ENCODE measurements at places on chromosomes 5 and 9.

DNA sequence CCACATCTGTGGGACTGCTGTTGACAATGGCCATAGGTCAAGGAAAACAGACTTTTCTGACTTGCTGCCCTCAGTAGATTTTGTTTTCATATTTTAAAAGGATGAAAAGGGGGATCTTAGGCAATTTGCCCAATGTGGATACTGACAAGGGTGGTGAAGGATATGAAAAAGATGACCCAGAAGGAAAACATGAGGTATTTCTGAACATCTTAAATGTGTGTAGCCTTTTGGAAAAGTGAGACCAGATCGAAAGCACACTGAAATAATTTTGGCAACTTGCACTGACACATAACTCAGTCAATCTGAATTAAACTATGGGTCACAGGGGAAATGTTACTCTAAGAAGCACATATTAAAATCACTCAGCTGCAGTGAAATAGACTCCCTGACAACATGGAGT is 1793.0 kb upstream of the ACO1 start:
- ATAC-seq = no peak

DNA sequence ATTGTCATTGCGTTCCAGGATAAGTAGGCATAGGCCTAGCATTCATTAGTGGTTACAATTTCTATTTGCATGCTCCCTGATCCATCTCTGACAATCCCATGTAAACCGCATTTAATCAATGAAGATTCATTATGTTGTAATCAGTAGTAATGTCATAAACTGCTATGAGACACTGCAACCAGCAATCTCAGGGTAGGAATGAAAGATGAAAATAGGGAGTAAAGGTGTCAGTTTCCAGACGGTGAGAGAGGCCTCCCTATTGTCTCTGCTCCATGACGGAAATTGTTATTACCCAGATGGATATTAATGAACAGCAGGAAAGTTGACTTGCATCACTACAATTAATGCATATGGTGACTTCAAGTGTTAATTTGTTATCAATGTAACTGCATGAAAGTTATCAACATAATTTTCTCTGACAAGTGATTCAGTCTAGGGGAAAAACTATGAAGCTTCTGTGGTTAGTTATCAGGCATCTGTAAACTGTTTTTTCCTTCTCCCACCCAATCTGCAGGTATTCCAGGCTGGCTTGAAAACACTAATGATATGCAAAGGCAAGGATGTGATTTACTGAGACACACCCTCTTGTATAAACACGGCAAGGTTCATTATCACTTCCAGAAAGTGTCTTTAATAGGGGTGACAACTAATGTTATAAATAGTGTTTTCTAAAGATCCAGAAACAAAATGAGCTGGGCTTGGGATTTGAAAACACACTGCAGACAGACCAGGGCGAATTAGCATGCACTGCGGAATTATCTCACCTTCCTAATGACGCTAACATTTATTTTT is 73.5 kb downstream of the ZNF622 start:
- ATAC-seq = peak; percentile 87

GRCh38 chr5:80961376-80962281 is 1.5 kb downstream of the RASGRF2 start:
- ATAC-seq = no peak

DNA sequence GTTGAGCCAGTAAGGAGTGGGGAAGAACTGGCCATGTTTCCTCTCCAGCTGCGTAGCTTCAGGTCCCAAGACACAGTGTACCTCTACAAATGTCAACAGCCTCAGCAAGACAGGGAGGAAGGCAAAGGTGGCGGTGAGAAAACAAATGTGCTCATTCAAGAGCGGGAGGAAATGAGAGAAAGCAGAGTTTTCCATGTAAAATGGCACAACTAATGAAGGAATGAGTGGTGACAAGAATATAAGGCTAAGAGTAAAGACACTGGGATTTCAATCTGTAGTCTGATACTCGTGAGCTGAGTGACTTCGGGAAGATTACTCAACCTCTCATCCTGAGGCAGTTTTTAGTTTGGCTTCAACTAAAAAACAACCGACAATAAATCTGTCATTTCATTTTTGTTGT is 67.6 kb downstream of the DPYSL3 start:
- no peak for ATAC-seq

GRCh38 chr5:63240063-63240755 is 661.6 kb downstream of the LRRC70 start:
- no peak for ATAC-seq

- no peak for ATAC-seq
Observed at GRCh38 chr5:75044406-75044805, 8.0 kb downstream of the GCNT4 start.

DNA sequence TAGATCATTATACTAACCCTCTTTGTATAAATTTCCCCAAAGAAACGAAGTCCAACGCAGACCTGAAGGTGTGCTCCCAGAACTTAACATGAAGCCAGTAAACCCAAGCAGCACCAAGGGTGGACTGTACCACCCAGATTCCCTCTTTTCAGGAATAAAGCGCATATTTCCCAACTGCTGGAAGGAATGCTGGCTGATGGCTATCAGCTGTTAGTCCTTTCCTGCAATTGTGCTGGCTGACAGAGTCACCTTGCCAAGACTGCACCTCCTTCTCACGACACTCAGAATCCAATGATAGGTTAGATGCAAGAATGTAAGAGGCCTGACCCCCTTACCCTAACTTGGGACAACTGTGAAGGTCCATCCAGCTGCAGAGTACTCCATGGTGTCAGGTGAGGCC is 93.9 kb downstream of the MAPKAP1 start:
- ATAC-seq = no peak

GRCh38 chr5:156694598-156694997 is 155.5 kb upstream of the PPP1R2B start:
- no peak for ATAC-seq

DNA sequence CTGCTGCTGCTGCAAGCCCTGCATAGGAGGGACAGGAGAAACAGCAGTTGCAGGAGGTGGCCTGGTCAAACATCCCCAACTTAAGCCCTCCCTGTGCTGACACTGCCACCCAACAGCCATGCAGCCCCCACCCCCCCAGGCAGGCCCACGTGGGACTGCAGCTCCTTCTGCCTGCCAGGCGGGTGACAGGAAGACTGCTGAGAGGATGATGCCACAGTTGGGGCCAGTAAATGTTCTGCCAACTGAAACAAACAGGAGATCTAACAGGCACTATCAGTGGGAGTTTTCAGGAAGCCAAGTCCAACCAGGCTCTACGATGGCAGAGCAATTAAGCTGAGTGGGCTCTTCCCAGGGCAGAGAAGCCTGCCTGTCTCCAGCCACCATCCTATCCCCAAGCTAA is 31.1 kb downstream of the DIRAS2 start:
- no peak for ATAC-seq

DNA sequence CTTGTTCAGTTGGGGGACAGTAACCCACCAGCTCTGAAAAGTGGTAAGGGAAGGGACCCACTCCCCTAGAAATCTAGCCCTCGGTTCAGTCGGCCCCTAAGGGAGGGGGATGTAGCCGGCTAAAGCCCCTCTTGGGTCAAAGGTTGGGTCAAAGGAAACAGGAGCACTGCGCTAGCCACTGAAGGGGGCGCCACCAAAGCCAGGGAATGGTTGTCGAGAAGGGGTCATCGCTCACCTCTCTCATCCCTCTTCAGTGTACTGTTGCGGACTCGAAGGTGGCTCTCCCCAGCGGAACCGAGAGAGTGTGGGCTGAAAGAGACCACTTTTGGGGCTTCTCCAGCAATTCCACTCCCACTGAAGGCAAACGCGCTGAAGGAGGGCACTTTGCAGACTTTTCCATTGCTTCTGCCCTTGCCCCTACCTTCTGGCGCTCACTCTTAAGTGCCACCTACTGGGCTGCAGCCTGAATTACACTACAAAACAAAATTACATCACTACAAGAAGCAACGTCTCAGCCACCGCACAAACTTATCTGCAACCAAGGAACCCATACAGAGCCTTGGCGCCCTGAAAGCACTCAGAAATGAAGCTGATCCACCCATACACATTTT is 396.9 kb downstream of the PDE4D start:
- no peak for ATAC-seq

GRCh38 chr9:23825700-23826099 is 340 bp downstream of the ELAVL2 start:
- no peak for ATAC-seq

GRCh38 chr9:121282277-121283079 is 14.5 kb downstream of the GSN start:
- no peak for ATAC-seq

DNA sequence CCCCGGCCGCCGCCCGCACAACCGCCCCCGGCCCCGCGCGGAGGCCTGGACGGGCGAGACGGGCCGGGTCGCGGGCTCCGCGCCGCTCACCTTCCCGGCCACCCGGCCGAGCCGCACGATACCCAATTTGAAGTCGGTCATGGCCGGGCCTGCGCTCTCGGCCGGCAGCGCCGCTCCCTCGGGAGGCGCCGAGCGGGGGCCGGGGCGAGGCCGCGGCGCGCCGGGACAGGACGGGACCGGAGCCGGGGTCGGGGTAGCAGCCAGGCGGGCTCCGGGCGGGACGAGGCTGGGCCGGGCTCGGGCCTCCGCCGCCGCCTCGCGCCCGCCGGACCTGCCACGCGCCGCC is 216 bp downstream of the ZMYND19 start:
- peak; percentile 38 for ATAC-seq

GRCh38 chr9:18673179-18673578 is 199.2 kb downstream of the ADAMTSL1 start:
- peak; percentile 93 for ATAC-seq

- ATAC-seq = no peak
Observed at GRCh38 chr5:96976-97660, 5.2 kb downstream of the PLEKHG4B start.

GRCh38 chr9:7415836-7416235 is 383.7 kb downstream of the DMAC1 start:
- ATAC-seq = no peak

DNA sequence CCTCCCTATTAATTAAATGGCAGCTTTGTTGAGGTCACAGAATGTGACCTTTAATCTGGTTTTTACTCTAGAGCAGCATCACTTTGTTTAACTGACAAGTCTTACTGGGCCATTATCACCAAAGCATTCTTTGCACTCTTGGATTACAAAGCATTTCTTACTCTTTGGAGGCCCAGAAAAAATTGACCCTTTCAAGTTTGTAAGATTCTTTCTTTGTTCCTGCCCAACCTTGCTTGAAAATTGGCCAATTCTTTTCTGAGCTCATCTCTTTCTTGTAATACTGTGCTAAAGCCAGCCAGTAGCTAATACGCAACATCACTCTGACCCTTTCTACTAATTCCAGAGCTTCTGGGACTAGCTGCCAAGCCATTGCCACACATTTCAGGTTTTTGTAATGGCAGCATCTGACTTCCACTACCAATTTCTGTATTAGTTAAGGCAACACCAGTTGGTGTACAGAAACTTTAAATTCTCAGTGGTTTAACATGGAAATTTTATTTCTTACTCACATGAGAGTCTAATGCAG is 131.6 kb downstream of the PRDM6 start:
- no peak for ATAC-seq

DNA sequence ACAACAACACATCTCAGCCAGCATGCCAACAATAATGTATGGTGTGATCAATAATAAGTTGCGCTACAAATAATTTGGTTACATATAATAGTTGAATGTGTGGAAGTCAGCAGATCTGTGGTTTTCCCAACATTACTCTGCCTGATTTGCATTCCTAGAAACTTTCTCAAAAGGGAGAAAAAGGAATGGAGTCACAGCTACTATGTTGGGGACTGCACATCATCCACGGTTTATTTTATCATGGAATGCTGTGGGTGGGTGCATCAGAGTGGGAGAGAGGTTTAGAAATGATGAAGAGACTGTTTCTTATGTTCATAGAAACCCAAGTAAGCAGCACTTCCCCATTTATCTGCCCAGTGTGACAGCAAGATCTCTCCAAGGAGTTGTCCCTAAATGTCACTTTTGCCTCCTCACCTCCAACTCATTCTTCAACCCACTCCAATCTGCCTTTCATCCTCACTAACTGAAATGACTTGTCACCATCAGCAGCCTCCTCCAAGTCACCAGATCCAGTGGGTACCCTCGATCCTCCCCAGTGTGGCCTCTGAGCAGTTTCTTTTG is 2.8 kb upstream of the SPOCK1 start:
- no peak for ATAC-seq

DNA sequence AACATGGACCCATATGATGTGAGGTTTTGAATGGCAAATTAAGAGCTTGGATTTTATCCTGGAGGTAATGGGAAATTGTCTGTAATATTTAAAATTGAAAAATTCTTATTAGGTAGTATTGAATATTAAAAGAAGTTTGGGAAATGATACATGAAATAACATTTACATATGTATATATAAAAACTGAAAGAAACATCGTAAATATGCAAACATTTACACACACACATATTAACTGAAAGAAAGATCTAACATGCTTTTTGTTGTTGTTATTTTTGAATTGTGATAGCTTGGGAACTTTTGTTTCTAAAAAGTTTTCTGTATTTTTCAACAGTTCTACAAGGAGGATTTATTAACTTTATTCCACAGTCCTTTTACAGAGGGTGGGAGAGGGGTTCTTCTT is 82.8 kb upstream of the ITGA2 start:
- peak; percentile 52 for ATAC-seq

GRCh38 chr9:69265891-69266290 is 59.1 kb upstream of the ENTREP1 start:
- ATAC-seq = no peak

- no peak for ATAC-seq
Observed at GRCh38 chr5:171702135-171702770, 83.4 kb upstream of the SMIM23 start.

GRCh38 chr9:2321523-2322148 is 300.0 kb upstream of the VLDLR start:
- no peak for ATAC-seq

- no peak for ATAC-seq
Observed at GRCh38 chr9:107708791-107709190, 219.2 kb upstream of the KLF4 start.

- no peak for ATAC-seq
Observed at GRCh38 chr9:107816561-107817021, 327.0 kb upstream of the KLF4 start.

GRCh38 chr5:138370537-138370936 is 18.1 kb downstream of the KDM3B start:
- no peak for ATAC-seq

DNA sequence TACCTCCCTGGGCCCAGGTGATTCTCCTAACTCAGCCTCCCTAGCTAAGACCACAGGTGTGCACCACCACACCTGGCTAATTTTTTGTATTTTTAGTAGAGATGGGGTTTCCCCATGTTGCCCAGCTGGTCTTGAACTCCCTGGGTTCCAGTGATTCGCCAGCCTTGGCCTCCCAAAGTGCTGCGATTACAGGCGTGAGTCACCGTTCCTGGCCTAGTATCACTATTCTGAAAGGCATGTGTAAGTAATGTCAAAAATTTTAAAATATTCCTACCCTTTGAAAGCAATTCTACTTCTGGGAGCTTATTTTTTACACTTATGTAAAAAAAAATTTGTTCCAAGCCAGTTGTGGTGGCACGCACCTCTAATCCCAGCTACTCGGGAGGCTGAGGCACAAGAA is 27.1 kb upstream of the TLE1 start:
- no peak for ATAC-seq

- no peak for ATAC-seq
Observed at GRCh38 chr5:14299666-14300065, 156.5 kb downstream of the TRIO start.

- ATAC-seq = peak; percentile 81
Observed at GRCh38 chr5:149790276-149790675, 60.2 kb downstream of the PPARGC1B start.

All from motor neuron (in vitro differentiated cells).